ENCODE measurements at places on chromosomes 7 and 10. TPM values are rescaled to one million over a fixed set of nuclear protein-coding genes. Genes with fewer than 3 reads are reported as not detected.

DNA sequence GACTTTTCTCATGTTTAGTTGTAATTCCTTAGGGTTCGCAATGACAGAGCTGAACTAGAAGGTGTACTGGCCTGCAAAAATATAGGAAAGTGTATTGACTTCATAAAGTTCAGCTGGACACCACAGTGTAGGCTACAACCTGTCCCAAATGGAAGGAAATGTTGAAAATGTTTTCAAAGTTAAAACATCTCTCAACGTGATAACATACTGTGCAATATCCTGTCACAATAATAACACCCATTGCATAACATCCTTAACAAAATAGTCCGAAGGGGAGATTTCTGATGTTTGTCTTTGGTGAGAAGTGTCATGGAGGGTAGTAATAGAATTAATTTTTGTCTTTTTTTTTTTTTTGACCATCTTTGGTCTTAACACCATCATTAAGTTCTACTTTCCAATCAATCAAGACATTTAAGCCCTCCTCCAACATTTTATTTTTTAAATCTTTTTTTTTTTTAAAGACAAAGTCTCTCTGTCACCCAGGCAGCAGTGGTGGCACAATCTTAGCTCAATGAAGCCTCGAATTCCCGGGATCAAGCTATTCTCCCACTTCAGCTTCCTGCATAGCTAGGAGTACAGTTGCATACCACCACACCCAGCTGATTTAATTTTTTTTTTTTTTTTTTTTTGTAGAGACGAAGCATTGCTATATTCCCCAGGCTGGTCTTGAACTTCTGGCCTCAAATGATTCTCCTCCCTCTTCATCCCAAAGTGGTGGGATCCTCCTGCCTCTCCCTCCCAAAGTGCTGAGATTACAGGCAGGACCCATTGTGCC, 45.7 kb downstream of the DYNC1I1 start:
- no peaks in the 10 kb centered on the region for H3K27me3 ChIP-seq
- H3K36me3 ChIP-seq: no peaks in the 10 kb centered on the region
- H3K4me3 ChIP-seq: no peak overlapping the region
- no peaks in the 10 kb centered on the region for H3K4me1 ChIP-seq

- DNase-seq: no peak
- H3K4me1 ChIP-seq: no peaks in the 10 kb centered on the region
- no peak overlapping the region for H3K27ac ChIP-seq
- no peak overlapping the region for H3K4me3 ChIP-seq
- H3K36me3 ChIP-seq: no peaks in the 10 kb centered on the region
These were observed 568.8 kb upstream of the ADARB2 start for GRCh38 chr10:2306081-2306480.

- H3K27me3 ChIP-seq: no peaks in the 10 kb centered on the region
- no peak overlapping the region for H3K27ac ChIP-seq
- no peaks in the 10 kb centered on the region for H3K36me3 ChIP-seq
- H3K4me3 ChIP-seq: no peak overlapping the region
- H3K4me1 ChIP-seq: peaks cover 27% of the 10 kb centered on the region
- no peak for DNase-seq
These were observed 3.7 kb downstream of the TMEM140 start for GRCh38 chr7:135151533-135151932.

- no peaks in the 10 kb centered on the region for H3K4me1 ChIP-seq
- H3K27me3 ChIP-seq: no peaks in the 10 kb centered on the region
- DNase-seq: no peak
- H3K27ac ChIP-seq: no peak overlapping the region
- no peak overlapping the region for H3K4me3 ChIP-seq
These were observed 197.9 kb downstream of the HDAC9 start for GRCh38 chr7:18693406-18693805.

- no peaks in the 10 kb centered on the region for H3K36me3 ChIP-seq
- no peaks in the 10 kb centered on the region for H3K4me1 ChIP-seq
- H3K27ac ChIP-seq: no peak overlapping the region
- no peak overlapping the region for H3K4me3 ChIP-seq
- H3K27me3 ChIP-seq: no peaks in the 10 kb centered on the region
- DNase-seq: no peak
These were observed 368.8 kb downstream of the ADRA2A start for GRCh38 chr10:111445667-111446066.

GRCh38 chr7:135843214-135843613, 94.6 kb upstream of the FAM180A start:
- H3K4me3 ChIP-seq: no peak overlapping the region
- H3K36me3 ChIP-seq: no peaks in the 10 kb centered on the region
- H3K27me3 ChIP-seq: no peaks in the 10 kb centered on the region
- no peak for DNase-seq
- H3K4me1 ChIP-seq: no peaks in the 10 kb centered on the region
- no peak overlapping the region for H3K27ac ChIP-seq

DNA sequence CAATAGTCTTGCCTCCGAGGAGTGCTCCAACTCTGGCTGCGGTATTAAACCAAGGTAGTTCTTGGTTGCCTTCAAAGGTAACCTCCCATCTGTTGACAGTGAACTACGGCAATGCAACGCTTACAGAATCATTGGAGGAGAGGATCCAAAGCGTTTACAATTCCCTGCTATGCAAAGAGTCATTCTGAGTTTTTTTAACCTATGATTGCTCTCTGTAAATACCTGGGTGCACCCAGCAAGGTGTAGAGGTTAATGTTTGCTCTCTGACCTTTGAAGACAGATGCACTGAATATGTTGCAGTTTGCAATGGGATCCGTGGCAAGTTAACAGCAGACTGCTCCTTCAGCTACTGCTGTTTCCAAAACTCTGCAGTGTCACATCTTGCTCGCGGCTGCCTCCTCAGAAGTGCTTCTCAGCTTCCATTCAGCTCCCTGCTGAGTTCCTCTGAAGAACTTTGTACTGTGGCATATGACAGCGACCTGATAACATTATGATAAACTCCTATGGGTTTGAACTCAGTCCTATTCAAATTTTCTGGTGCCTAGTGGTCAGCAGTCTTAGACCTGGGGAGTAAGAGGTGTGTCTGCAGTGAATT, 29.0 kb downstream of the KIAA1217 start:
- H3K36me3 ChIP-seq: no peaks in the 10 kb centered on the region
- H3K4me3 ChIP-seq: no peak overlapping the region
- H3K4me1 ChIP-seq: no peaks in the 10 kb centered on the region
- peak; percentile 13 for DNase-seq
- peak overlapping the region; percentile 71 for H3K27ac ChIP-seq

GRCh38 chr7:44617225-44617890, 10.9 kb downstream of the OGDH start:
- peaks cover 44% of the 10 kb centered on the region for H3K4me1 ChIP-seq
- H3K27ac ChIP-seq: no peak overlapping the region
- no peaks in the 10 kb centered on the region for H3K27me3 ChIP-seq
- no peaks in the 10 kb centered on the region for H3K36me3 ChIP-seq

GRCh38 chr10:17633353-17633752, 10.6 kb upstream of the STAM start:
- H3K27me3 ChIP-seq: no peaks in the 10 kb centered on the region
- no peaks in the 10 kb centered on the region for H3K36me3 ChIP-seq
- H3K27ac ChIP-seq: no peak overlapping the region
- H3K4me3 ChIP-seq: no peak overlapping the region
- no peaks in the 10 kb centered on the region for H3K4me1 ChIP-seq
- DNase-seq: no peak

GRCh38 chr10:33460505-33461294, 126.2 kb upstream of the NRP1 start:
- H3K36me3 ChIP-seq: no peaks in the 10 kb centered on the region
- DNase-seq: no peak
- H3K27me3 ChIP-seq: no peaks in the 10 kb centered on the region
- no peak overlapping the region for H3K27ac ChIP-seq

DNA sequence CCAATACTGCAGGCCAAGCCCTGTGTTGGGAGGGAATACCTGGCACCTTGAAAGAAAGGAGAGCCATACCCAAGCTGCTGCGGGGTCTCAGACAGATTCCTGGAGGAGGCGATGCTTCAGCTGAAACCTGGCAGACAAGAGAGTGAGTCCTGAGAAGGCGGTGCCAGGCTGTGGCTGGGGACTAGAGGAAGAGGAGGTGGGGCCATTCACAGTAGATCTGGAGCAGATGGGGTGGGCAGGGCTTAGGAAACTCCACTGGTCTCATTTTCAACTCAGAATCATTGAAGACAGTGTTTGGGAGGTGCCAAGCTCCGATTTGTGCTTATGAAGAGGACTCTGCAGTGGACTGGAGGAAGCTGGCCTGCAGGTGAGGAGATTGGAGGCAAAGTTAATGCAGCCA, 236.3 kb upstream of the MKI67 start:
- H3K4me3 ChIP-seq: no peak overlapping the region
- no peaks in the 10 kb centered on the region for H3K27me3 ChIP-seq
- no peaks in the 10 kb centered on the region for H3K36me3 ChIP-seq
- no peak overlapping the region for H3K27ac ChIP-seq

- H3K4me1 ChIP-seq: no peaks in the 10 kb centered on the region
- no peaks in the 10 kb centered on the region for H3K36me3 ChIP-seq
- no peaks in the 10 kb centered on the region for H3K27me3 ChIP-seq
- no peak overlapping the region for H3K27ac ChIP-seq
- no peak for DNase-seq
These were observed 51.7 kb upstream of the IFRD1 start for GRCh38 chr7:112398534-112398933.

GRCh38 chr10:102220612-102221011, 5.5 kb upstream of the ELOVL3 start:
- H3K4me1 ChIP-seq: no peaks in the 10 kb centered on the region
- H3K36me3 ChIP-seq: no peaks in the 10 kb centered on the region
- H3K27ac ChIP-seq: no peak overlapping the region
- peaks cover 4% of the 10 kb centered on the region for H3K27me3 ChIP-seq

DNA sequence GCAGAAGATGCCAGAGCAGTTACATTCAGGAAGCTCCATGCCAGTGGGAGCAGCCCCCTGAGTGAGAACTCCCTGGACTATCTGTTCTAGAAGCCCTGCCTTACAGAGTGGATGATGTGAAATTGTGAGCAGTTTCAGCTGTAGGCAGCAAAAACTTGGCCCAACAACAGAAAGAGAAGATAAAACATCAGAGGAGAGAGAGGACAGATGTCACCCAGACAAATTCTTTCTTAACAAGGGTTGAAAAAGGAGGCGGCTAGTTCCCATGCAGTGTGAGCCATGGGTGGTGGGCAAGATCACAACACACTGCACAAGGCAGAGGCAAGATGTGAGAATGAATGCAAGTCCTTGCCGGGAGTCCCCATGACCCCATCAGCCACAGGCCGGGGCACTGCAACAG, 46.6 kb upstream of the FXYD4 start:
- H3K4me3 ChIP-seq: no peak overlapping the region
- no peaks in the 10 kb centered on the region for H3K27me3 ChIP-seq
- peaks cover 7% of the 10 kb centered on the region for H3K4me1 ChIP-seq
- no peaks in the 10 kb centered on the region for H3K36me3 ChIP-seq
- no peak for DNase-seq
- H3K27ac ChIP-seq: no peak overlapping the region

- H3K27me3 ChIP-seq: no peaks in the 10 kb centered on the region
- no peak overlapping the region for H3K4me3 ChIP-seq
- H3K36me3 ChIP-seq: no peaks in the 10 kb centered on the region
These were observed 4.0 kb downstream of the OPN4 start for GRCh38 chr10:86658261-86658741.

DNA sequence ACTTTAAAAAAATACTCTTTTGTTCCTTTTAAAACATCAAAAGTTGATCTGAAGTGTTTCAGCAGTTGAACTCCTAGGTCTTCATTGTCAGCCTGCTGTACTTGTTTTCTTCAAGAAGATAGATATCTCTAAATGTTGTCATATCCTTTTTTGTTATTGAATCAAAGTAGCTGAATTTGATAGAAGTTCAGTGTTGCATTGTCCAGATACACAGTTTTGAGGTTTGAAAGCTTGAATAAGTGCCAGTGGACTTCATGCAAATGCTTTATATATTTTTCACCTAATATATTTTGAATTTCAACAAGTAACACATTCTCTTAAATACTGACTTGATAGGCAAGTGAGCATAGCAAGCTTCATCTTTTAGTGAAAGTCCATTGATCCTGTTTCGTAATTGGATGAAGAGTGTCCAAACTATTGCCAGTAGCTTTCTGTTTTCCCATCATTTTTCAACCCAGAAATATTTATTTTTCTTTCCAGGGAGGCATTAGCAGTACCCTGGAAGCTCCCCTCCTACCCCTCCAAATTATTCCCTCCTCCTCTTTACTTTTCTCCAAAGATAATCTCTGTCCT, 114.4 kb downstream of the TPST1 start:
- no peaks in the 10 kb centered on the region for H3K36me3 ChIP-seq
- no peaks in the 10 kb centered on the region for H3K4me1 ChIP-seq
- no peak overlapping the region for H3K27ac ChIP-seq

- peaks cover 66% of the 10 kb centered on the region for H3K4me1 ChIP-seq
- no peak overlapping the region for H3K4me3 ChIP-seq
- H3K27me3 ChIP-seq: no peaks in the 10 kb centered on the region
- H3K27ac ChIP-seq: peak overlapping the region; percentile 21
- no peaks in the 10 kb centered on the region for H3K36me3 ChIP-seq
- DNase-seq: no peak
These were observed 16.9 kb downstream of the TSPAN14 start for GRCh38 chr10:80471001-80471400.

DNA sequence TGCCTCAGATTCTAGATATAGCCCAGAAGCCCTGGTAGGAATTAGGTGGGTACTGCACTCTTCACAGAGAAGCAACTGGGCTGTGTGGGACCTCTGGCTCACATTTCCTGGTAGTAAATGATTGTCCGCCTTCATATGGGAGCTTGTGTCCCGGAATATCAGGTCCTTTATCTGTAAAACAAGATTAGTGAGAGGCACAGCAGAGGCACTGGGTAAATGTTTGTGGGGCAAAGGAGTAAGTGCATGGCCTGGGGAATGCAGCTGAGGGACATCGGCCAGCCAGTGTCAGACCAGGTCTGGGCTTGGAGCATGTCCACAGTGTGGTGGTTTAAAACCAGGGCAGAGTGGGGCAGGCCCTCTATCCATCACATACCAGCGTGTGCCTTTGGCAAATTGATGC, 323.3 kb upstream of the ZMIZ1 start:
- peaks cover 8% of the 10 kb centered on the region for H3K4me1 ChIP-seq
- no peak overlapping the region for H3K27ac ChIP-seq
- no peaks in the 10 kb centered on the region for H3K27me3 ChIP-seq
- DNase-seq: no peak

GRCh38 chr7:11346302-11346701, 372.6 kb downstream of the PHF14 start:
- H3K36me3 ChIP-seq: no peaks in the 10 kb centered on the region
- H3K4me1 ChIP-seq: peaks cover 2% of the 10 kb centered on the region
- no peaks in the 10 kb centered on the region for H3K27me3 ChIP-seq
- no peak for DNase-seq

DNA sequence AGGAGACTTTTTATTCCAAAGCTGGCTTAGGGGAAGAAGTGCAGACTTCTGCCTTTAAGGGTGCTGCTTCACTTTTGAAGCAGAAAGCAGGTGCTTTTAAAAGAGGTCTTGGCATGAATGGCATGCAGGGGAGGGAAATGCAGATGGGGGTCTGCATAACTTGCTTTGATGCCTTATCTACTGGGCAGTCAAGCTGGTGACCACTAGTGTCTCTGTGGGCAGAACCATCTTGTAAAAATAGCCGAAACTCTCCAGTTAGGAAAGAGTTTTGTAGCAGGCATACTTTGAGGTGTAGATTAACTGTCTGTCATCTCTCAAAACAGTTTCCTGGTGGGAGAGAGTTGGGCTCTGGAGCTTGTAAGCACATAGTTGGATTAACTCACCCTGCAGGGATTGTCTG, 9.9 kb upstream of the CTNNA3 start:
- H3K27me3 ChIP-seq: peaks cover 3% of the 10 kb centered on the region
- H3K27ac ChIP-seq: no peak overlapping the region
- H3K4me3 ChIP-seq: no peak overlapping the region
- no peaks in the 10 kb centered on the region for H3K36me3 ChIP-seq
- DNase-seq: no peak

Gene UPP1
- 33.3 TPM for total RNA-seq

Gene LRGUK
- total RNA-seq: 0.68 TPM

Gene HYAL4
- not detected for total RNA-seq

Gene DRGX
- total RNA-seq: 0.37 TPM

Gene EN2
- total RNA-seq: not detected
